ENCODE measurements at places on chromosomes 7 and 10.

GRCh38 chr7:43117095-43117494 is 4.6 kb downstream of the HECW1 start:
- no peak for DNase-seq

DNA sequence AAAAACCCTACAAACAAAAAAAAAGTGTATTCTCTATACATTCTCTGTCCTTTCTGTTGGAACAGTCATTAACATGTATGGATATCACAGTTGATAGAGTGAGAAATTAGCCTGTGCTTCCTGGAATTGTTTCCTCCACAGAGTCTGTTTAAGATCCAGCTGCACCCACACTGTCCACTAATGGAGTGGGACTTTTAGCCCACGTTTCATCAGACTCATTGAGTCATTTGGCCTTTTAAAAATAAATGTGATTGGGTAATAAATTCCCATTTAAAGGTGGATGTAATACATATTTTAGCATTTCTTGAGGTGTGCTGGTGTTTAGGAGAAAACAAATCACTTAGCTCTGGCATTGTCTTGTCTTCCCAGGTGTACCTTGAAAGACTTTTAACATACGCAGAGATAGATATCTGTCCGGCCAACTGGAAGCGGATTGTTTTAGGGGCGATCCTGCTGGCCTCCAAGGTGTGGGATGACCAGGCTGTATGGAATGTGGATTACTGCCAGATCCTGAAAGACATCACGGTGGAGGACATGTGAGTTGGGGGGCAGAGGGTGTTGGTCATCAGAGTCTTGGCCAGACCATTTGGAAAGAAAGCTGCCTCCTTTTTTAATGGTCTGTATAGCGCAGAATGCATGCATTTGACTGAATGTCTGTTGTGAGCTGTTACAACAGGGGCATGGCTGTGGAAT is 52.3 kb upstream of the GJD4 start:
- DNase-seq: no peak

- no peak for DNase-seq
Observed at GRCh38 chr7:142405122-142405765, 147.4 kb upstream of the PRSS58 start.

- DNase-seq: no peak
Observed at GRCh38 chr10:124903111-124903510, 38.8 kb upstream of the ZRANB1 start.

DNA sequence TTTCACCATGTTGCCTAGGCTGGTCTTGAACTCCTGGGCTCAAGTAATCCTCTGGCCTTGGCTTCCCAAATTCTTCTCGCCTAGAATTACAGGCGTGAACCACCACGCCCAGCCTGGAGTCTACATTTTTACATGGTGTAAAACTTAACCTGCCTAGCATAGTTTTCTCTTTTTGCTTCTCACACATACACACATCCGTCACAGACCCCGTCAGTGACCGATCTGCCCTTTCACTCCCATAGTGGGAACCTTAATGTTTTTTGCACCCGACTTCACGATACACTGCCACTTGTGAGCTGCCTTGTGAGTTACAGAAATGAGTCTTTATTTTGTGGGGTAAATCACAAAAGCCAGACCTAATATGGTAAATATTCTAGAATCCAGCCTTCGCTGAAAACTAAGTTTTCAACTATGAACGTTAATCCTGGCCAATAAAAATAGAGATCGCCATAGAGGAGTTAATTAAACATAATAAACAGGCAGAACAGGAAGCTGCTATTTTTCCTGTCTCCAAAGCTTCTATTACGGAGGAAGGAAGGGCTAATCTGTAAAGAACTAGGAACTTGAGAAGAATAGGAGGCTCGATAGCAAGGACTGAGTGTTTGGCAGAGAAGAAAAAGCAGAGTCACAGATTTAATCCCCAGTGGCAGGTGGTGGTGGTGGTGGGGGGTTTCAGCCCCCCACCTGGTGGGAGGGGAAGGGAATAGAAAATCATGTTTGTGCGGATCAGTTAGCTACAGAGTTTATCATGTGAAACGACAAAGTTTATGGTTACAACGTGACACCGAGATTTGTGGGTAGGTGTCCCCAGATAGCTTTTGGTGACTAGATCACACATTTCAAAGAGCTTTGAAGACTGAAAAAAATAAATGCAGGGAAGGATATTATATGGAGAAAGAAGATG is 14.7 kb upstream of the FAM171A1 start:
- DNase-seq: no peak
